ENCODE measurements at places on chromosomes 2 and 18. TPM values are rescaled to one million over a fixed set of nuclear protein-coding genes. Genes with fewer than 3 reads are reported as not detected.
A peak's percentile ranks its signal among the peaks of the same experiment; 100 is the strongest.

Gene KCNIP3
- 14.4 TPM for total RNA-seq

Gene PRADC1
- 25.6 TPM for total RNA-seq

Gene ATP8B1
- total RNA-seq = 5.1 TPM

Gene TNFRSF11A
- 6.4 TPM for total RNA-seq

Gene AGBL5
- total RNA-seq = 12.5 TPM

Gene MZT2B
- 97.3 TPM for total RNA-seq

GRCh38 chr18:12520442-12520992 lies 112.8 kb downstream of the PRELID3A start:
- H3K4me3 ChIP-seq = no peak overlapping the region
- H3K27ac ChIP-seq = no peak overlapping the region
- H3K4me1 ChIP-seq = no peaks in the 10 kb centered on the region

GRCh38 chr18:13216711-13217465 lies 1.7 kb upstream of the LDLRAD4 start:
- no peaks in the 10 kb centered on the region for H3K36me3 ChIP-seq
- no peaks in the 10 kb centered on the region for H3K27me3 ChIP-seq
- peak overlapping the region; percentile 84 for H3K27ac ChIP-seq

DNA sequence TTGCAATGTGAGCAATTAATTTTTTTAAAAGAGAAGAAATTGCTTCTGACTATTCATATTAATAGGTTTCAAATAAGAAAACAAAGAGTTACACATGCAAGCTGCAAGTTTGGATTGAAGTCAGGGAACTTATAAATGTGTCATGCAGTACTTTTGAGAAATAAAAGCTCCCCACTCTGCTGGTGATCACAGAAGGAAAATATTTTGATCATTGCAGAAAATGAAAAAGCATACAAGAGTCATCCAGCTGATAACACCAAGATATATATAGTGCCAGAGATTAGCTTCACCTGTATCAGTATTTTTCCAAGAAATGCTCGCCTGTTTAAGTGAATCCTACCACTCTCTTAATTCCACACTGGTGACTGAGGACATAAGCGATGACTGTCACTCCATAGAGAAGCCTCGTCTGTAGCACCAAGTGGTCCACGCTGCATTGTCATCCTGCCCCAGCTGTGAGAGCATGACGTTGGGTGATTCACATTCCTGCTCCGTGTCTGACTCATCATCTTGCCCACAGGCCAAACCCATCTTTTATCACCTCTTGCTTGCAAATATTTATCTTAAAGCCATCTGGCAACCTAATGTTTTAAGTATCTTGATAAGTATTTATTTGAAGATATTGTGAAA lies 178.0 kb downstream of the ASXL3 start:
- DNase-seq = no peak
- H3K4me1 ChIP-seq = no peaks in the 10 kb centered on the region
- H3K27ac ChIP-seq = no peak overlapping the region
- no peaks in the 10 kb centered on the region for H3K36me3 ChIP-seq
- H3K4me3 ChIP-seq = no peak overlapping the region

DNA sequence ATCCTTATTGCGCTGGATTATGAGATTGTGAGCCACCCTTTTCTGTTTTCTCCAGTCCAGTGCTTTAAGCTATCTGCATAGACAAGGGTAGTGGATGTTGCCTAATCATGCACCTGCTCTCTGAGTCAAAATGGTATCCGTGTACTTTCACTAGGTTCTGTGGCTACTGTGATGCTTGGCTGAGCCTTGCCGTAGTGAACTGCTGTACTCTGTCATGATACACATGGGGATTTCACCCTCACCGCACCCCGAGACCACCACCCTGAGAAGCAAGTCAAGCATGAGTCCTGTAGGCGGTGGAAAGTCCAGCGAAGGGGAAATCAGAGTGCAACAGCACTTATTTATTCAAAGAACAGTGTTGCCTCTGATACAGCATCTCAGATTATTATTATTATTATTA lies 55.0 kb downstream of the ARHGAP25 start:
- no peak overlapping the region for H3K4me3 ChIP-seq
- H3K27me3 ChIP-seq = no peaks in the 10 kb centered on the region
- no peak overlapping the region for H3K27ac ChIP-seq
- no peaks in the 10 kb centered on the region for H3K4me1 ChIP-seq

- no peak overlapping the region for H3K4me3 ChIP-seq
- H3K27me3 ChIP-seq = no peaks in the 10 kb centered on the region
- H3K27ac ChIP-seq = no peak overlapping the region
- H3K4me1 ChIP-seq = no peaks in the 10 kb centered on the region
Measured at GRCh38 chr2:173929441-173929840, 35.7 kb downstream of the SP3 start.

DNA sequence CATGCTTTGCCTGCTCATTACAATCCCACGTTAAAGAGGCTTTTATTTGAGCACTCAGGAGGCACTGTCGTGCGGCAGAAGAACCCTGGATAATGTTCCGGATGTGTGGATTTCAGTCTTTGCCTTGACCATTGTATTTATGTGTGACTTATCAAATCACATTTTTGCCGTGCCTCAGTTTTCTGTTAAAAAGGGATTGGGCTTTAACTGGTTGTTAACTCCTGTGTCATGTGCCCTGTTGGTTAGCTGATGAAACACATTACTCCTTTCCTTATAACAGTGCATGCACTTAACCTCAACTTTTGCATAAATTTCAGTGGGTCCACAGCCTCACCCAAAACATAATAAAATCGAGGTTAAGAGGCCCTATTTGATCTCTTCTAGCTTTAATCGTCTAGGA lies 52.7 kb downstream of the NAB1 start:
- no peaks in the 10 kb centered on the region for H3K36me3 ChIP-seq
- no peaks in the 10 kb centered on the region for H3K27me3 ChIP-seq
- no peak overlapping the region for H3K4me3 ChIP-seq
- no peak overlapping the region for H3K27ac ChIP-seq

GRCh38 chr2:165778653-165779451 lies 15.2 kb downstream of the GALNT3 start:
- H3K27me3 ChIP-seq = no peaks in the 10 kb centered on the region
- H3K4me1 ChIP-seq = no peaks in the 10 kb centered on the region
- no peak for DNase-seq
- no peak overlapping the region for H3K4me3 ChIP-seq

GRCh38 chr18:77250501-77250925 lies 865 bp downstream of the GALR1 start:
- no peaks in the 10 kb centered on the region for H3K4me1 ChIP-seq
- peaks cover 60% of the 10 kb centered on the region for H3K27me3 ChIP-seq
- H3K4me3 ChIP-seq = peak overlapping the region; percentile 58
- H3K27ac ChIP-seq = no peak overlapping the region

DNA sequence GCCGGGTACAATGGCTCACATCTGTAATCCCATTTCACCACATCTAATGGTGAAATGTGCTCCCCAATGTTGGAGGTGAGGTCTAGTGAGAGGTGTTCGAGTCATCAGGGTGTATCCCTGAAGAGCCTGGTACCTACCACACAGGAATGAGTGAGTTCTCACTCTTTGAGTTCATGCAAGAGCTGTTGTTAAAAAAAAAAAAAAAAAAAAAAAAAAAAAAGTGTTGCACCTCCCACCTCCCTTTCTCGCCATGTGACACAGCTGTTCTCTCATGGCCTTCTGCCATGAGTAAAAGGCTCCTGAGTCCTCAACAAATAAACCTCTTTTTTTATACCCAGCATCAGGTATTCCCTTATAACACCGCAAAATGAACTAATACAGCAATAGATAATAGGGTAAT lies 106.3 kb downstream of the C2orf74 start:
- H3K4me3 ChIP-seq = no peak overlapping the region
- no peaks in the 10 kb centered on the region for H3K27me3 ChIP-seq
- no peak for DNase-seq
- H3K27ac ChIP-seq = no peak overlapping the region
- no peaks in the 10 kb centered on the region for H3K36me3 ChIP-seq

DNA sequence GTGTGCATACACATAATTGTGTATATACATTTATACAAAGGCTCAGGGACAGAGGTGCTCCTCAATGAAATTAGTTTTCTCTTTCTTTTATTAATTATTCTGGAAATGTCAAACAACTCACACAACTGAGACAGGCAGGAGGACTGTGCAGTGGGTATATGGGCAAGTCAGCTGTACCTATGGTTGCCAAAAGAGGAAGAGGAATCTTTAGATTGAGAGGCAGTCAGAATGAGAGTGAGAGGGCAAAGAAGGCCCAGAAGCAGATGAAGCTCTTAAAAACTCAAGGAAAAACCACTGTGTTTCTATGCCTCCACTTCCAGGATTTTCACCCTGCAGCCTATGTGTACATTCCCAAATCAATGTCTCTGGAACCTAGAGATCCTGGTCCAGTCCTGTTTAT lies 79.1 kb downstream of the CACNB4 start:
- H3K27ac ChIP-seq = no peak overlapping the region
- no peak for DNase-seq
- no peaks in the 10 kb centered on the region for H3K27me3 ChIP-seq
- H3K4me1 ChIP-seq = no peaks in the 10 kb centered on the region
- H3K36me3 ChIP-seq = no peaks in the 10 kb centered on the region

DNA sequence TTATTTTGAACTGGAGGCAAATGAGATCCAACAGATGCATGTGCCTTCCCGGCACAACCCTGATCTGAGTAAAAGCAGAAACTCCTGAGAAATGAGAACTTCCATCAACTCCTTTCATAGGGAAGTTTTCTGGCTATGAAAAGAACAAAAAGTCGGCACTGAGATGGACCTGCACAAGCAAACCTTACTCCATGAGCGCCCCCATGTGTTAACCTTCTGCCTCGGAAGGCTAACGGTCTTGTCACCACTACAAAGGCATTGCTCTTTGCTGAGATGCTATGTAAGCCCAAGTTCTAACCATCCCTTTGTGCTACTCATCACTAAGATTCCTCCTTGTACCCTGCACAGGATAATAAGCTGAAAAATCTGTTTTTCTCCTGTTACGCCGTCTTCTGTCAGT lies 57.3 kb upstream of the SULT1C3 start:
- no peak overlapping the region for H3K4me3 ChIP-seq
- no peaks in the 10 kb centered on the region for H3K4me1 ChIP-seq
- H3K27ac ChIP-seq = no peak overlapping the region
- H3K27me3 ChIP-seq = no peaks in the 10 kb centered on the region

- H3K27ac ChIP-seq = no peak overlapping the region
- H3K4me3 ChIP-seq = no peak overlapping the region
- no peaks in the 10 kb centered on the region for H3K27me3 ChIP-seq
- DNase-seq = no peak
- H3K36me3 ChIP-seq = no peaks in the 10 kb centered on the region
Measured at GRCh38 chr2:179561702-179562101, 297.1 kb upstream of the SESTD1 start.

GRCh38 chr2:39664888-39665591 lies 677 bp upstream of the TMEM178A start:
- no peak overlapping the region for H3K27ac ChIP-seq
- no peaks in the 10 kb centered on the region for H3K36me3 ChIP-seq
- no peak for DNase-seq
- H3K27me3 ChIP-seq = peaks cover 2% of the 10 kb centered on the region
- H3K4me1 ChIP-seq = no peaks in the 10 kb centered on the region

GRCh38 chr2:62216616-62217015 lies 20.7 kb downstream of the B3GNT2 start:
- no peaks in the 10 kb centered on the region for H3K36me3 ChIP-seq
- no peak overlapping the region for H3K4me3 ChIP-seq
- no peaks in the 10 kb centered on the region for H3K27me3 ChIP-seq
- DNase-seq = no peak

GRCh38 chr2:165637396-165637795 lies 156.7 kb downstream of the GALNT3 start:
- no peak overlapping the region for H3K27ac ChIP-seq
- H3K4me3 ChIP-seq = no peak overlapping the region
- DNase-seq = no peak
- no peaks in the 10 kb centered on the region for H3K27me3 ChIP-seq
- no peaks in the 10 kb centered on the region for H3K36me3 ChIP-seq

DNA sequence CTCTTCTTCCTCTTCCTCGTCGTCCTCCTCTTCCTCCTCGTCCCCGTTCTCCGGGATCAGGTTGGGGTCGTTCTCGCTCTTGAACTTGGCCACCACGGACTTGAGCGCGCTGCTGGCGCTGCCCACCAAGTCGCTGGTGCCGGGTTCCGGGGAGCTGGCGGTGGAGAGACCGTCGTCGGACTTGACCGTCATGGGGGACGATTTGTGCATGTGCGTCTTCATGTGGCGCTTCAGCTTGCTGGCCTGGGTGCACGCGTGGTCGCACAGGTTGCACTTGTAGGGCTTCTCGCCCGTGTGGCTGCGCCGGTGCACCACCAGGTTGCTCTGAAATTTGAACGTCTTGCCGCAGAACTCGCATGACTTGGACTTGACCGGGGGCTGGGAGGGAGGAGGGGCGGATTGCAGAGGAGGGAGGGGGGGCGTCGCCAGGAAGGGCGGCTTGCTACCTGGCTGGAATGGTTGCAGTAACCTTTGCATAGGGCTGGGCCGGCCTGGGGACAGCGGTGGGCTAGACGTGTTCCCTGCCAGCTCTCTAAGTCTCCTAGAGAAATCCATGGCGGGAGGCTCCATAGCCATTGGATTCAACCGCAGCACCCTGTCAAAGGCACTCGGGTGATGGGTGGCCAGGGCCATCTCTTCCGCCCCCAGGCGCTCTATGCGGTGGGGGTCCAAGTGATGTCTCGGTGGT lies 91.9 kb downstream of the BCL11A start:
- no peaks in the 10 kb centered on the region for H3K36me3 ChIP-seq
- H3K4me1 ChIP-seq = no peaks in the 10 kb centered on the region
- no peak overlapping the region for H3K4me3 ChIP-seq
- no peak for DNase-seq
- no peak overlapping the region for H3K27ac ChIP-seq

DNA sequence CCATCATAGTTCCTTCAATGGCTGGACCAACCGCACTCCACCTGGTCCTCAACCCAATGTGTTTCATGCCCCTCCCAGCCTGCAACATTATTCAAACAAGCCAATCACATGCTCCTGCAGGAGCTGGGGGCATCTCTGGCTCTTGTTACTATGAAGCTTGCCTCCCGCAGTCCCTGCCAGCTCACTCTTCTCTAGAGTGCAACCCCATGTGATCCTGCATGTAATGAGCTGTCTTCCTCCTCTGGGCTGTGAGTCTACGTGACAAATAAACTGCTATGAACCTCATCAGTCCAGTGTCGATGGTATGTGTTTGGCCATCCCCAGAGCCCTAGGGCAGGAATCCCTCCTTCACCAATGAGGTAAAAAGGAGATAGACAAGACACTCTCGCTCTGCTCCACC lies 15.8 kb upstream of the BOD1L2 start:
- H3K36me3 ChIP-seq = no peaks in the 10 kb centered on the region
- DNase-seq = no peak
- no peak overlapping the region for H3K4me3 ChIP-seq
- H3K4me1 ChIP-seq = no peaks in the 10 kb centered on the region
- H3K27me3 ChIP-seq = no peaks in the 10 kb centered on the region

DNA sequence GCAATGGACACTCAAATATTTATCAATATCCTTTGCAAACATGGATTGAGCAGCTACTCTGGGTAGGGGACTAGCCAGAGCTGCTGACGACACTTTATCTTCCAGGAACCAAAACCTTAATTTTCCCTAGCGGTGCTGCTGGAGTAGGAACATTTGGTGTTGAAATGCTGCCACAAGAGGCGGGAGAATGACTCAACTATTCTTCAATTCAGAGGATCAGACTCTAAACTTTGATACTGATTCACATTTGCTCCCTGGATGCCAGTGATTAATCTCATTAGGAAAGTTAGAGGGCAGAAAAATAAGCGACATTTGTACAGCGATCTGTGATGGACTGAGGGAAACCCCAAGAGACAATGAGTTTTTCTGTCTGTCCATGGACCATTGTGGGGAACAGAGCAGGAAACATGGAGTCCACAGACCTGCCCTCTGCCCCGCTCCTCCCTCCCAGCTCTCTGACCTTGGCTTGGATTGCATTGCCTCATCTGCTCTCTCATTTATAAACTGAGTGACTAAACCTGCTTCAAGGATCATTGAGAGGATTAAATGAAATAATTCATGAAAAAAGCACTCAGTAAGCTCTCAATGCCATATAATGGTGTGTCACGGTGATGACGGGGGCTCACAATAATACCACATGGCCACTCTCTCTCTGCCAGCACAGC lies 12.6 kb upstream of the EPB41L3 start:
- H3K27ac ChIP-seq = peak overlapping the region; percentile 32
- DNase-seq = no peak
- no peaks in the 10 kb centered on the region for H3K36me3 ChIP-seq
- no peaks in the 10 kb centered on the region for H3K27me3 ChIP-seq

Measured in breast epithelium (tissue), 4 donors.